ENCODE measurements at places on chromosomes 2 and 18.
A peak's percentile ranks its signal among the peaks of the same experiment; 100 is the strongest.

DNA sequence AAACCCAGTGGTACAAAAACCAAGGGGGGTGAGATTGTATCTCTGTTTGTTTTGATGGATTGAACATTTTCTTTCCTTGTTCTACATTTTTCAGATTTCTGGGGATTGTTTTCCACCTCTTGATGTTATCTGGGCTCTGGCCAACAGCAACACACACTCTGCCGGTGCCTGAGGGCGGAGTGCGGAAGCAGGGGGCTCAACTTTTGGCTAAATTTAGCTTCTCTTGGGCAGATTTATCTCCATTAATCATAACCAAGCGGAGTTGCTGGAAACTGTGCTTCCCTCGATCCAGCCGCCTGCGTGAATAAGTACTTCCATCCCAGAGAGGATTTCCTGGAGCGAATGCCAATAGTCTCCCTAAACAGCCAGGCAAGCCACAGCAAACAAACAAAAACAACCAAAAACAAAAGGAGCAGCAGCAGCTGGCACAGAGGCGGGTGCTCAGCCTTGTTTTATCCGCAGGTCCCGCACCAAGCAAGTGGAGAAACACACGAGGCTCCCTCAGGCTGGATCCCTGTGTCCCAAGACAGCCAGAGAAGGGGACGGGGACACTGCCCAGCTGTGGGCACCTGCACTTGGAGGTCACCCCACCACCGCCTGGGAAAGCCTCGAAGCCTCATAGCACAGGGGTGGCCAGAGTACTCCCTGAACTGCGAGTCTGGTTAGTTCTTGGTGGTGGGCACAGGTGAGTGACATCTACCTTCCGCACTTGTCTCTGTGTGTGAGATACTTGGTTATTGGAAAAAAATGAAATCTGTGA lies 143.4 kb downstream of the NDUFA10 start:
- no peak for DNase-seq

- DNase-seq, result peak; percentile 57
Observed at GRCh38 chr18:33745871-33746545, 168.0 kb downstream of the ASXL3 start.

DNA sequence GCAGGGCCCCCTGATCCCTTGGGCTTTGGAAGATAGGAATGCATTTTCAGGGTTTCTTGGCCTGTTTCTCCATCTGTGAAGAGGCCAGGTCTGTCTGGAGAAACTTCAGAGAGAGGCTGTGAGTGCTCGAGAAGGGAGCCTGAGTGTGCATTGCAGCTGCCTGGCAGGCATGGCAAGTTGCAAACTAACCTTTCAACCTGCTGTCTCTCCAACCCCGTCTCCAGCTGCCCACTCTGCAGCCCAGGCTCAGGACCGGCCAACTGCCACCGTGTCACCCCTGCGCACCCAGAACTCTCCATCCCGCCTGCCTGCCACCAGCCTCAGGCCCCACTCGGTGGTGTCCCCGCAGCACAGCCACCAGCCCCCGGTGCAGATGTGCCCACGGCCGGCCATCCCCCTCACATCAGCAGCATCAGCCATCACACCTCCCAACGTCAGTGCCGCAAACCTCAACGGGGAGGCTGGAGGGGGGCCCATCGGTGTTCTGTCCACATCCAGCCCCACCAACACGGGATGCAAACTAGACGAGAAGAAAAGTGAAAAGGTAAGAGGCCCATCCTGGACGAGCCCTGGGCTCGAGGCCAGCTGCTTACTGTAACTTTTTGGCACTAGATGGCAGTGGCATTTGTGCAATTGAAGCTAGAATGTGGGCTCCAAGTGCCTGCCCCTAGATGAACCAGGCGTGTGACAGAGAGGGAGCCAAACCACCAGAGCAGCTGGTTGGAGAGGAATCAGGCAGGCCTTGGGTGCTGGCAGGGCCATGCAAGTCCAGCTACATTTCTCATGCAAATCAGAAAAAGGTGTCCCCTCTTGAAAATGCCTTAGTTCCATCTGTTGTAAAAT lies 164.6 kb downstream of the SEPTIN10 start:
- peak; percentile 6 for DNase-seq

GRCh38 chr18:10726198-10727068 lies 200.6 kb downstream of the NAPG start:
- DNase-seq, result no peak

DNA sequence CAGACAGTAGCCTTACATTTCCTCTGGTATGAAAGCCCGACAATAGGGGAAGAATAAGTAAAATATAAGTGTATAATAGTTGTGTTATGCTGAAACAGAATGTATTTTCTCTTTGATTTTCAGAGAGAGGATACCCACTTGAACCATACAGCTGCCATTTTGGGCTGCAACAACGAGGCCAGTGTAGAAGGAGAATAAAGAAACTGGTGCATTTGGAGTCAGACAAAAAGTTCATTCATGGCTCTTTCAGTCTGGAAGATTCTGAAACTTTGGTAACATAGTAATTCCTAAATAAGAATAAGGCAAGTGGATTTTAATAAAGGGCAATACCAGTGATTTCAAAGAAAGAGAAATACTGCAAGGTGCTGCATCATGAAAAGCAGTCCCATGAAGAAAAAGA lies 610.9 kb downstream of the LRP1B start:
- DNase-seq, result no peak

DNA sequence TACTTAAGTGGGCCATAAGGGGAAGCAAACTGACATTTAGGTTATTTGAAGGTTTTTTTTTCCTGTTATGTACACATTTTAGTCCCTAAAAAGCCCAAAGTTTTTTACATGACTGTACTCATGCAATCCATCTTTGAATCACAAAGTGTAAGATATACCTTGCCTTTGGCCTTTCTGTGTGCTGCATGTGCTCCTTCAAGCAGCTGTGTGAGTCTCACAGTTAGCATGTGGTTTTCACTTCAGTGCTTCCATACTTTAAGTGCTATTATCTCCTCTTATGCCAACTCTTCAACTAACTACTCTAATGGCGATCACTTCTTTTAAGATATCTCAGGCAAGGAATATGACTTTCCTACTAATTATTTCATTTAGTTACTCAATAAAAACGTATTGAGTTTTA lies 597.1 kb upstream of the ACVR2A start:
- no peak for DNase-seq

DNA sequence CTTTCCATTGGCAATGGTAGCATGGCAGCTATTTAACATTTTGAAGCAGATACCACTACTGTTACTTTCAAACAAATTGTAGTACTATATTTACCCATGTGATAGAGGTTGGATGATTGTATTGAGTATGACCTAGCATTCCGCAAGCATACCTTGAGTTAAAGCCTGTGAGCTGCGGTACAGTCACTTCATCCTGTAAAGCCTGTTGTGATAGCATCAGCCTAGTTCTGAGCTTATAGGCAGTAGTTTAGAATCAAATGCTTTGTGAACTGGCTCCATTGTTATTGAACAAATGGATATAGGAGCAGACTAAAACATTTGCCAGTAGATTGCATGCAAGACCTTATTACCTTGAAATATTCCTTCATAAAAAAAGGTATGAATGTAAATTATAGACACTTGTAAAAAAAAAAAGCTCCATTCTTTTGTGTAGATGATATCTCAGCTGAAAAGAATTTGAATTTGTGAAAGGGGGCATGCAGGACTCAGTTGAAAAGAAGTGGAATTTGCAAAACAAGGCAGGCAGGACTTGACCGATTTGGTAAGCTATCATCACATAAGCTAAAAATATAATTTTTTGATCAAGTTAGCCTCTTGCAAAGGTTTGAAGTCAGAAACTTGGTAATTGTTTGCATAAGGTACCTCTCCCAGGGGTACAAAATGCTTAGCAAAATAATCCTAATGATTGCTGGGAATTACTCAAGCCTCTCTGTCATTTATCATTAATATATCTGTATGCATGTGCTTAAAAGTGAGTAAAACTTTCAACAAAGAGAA lies 138.5 kb upstream of the ITGA4 start:
- DNase-seq, result no peak

DNA sequence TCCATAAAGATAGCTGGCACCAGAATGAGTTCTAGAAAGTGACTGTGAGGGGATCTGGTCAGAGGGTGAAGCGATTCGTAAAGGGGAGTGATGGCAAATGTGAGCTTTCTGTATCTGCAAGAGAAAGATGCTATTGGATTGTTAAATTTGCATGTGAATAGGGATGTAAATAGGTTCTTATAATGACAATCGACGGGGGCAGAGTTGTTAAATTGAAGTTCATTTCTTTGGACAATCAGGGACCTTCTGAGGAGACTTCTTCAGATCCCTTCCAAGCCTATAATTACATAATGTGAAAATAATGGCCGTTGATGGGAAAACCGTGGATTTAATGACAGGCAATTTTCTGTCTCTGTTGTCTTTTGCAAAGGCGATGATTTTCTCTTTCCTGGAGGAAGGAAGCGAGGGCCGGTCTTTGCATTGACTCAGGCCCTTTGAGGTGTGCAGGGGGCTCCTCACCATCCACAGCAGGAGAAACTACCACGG lies 52.2 kb upstream of the TMEM18 start:
- DNase-seq, result no peak

Measured in NCI-H510A treated with DMSO at 0.1 percent for 48 hours (cell line).